Iris pigment epithelial cell (primary cell): ENCODE measurements at places on chromosomes 16 and 17.

DNA sequence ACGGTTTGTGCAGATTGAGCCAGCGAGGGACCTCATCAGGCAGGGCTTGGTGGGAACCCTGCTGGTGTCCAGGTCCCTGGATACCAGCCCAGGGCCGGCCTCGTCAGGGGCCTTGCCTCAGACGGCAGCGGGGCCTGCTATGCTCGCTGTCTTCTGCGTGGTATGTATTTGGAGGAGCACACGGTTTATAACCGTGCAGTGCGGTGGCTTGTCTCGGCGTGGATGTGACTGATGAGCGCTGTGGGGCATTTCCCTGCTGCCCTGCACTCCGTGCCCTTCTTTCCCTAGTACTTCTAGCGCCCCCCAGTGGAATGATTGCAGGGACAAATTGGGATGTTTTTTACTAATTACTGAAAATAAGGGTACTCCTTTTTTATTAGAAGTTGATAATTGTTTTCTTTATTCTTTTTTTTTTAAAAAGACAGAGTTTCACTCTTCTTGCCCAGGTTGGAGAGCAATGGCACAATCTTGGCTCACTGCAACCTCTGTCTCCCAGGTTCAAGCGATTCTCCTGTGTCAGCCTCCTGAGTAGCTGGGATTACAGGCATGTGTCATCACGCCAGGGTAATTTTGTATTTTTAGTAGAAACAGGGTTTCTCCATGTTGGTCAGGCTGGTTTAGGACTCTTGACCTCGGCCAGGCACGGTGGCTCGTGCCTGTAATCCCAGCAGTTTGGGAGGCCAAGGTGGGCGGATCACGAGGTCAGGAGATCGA, 15.3 kb downstream of the TBCD start:
- peak; percentile 56 for DNase-seq

DNA sequence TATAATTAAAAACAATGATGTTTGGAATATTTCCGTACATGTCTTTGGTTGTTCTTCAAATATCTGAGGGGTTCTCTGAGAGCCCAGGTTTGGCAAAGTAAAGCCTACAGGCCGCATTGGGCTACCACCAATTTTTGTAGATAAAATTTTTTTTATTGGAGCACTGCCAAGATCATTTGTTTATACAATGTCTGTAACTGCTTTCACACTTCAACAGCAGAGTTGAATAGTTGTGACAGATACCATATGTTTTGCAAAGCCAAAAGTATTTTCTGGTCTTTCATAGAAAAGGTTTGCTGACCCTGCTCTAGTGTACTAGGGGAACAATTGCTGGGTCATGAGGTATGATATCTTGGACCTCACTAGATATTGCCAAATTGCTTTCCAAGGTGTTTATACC, 10.5 kb downstream of the PPM1D start:
- DNase-seq = peak; percentile 33

GRCh38 chr17:13044572-13045065, 26.8 kb upstream of the ELAC2 start:
- DNase-seq = no peak

GRCh38 chr17:82228842-82229697, at the start of gene SLC16A3:
Gene SLC16A3, plus strand, starts transcription at chr17:82229042. Its CDS starts 6,967 bp downstream, at chr17:82236009.
- DNase-seq = peak; percentile 77

DNA sequence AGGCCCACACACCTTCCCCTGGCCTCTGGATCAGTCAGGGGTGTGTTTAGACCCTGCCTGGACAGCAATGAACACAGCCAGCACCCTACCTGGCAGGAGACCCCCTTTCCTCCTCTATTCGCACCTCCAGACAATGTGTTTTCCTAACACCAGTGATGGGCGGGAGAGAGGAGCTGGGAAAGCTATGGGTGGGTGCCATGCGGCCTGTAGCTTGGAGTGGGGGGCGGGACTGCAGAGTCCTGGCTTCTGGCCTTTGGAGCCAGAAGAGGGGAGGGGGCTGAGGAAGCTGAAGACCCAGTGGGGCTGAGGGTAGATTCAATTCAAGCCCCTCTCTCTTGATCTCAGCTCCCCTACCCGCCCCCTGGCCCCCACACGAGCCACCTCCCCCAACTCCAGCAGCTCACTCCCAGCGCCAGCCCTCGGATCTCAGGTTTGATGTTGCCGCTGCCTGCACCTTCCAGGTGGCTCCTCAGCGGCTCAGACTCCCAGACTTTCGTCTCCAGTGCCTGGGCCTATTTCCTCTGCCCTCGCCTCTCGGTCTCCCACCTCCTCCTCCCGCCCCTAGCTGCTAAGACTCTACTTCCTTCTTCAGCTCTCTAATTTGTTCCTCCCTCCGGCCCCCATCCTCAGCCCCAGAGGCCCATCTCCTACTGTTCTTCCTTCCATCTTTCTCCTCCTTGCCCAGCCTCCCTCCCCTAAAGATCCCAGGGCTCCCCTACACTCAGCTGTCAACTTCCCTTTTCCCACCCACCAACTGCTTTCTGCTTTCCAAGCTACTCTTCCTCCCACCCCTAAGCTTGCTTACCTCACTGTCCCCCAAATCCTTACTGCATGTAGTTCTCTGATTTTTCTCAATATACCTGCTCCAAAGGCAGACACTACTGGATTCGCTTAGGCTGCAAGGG, 6.8 kb upstream of the SP6 start:
- no peak for DNase-seq

DNA sequence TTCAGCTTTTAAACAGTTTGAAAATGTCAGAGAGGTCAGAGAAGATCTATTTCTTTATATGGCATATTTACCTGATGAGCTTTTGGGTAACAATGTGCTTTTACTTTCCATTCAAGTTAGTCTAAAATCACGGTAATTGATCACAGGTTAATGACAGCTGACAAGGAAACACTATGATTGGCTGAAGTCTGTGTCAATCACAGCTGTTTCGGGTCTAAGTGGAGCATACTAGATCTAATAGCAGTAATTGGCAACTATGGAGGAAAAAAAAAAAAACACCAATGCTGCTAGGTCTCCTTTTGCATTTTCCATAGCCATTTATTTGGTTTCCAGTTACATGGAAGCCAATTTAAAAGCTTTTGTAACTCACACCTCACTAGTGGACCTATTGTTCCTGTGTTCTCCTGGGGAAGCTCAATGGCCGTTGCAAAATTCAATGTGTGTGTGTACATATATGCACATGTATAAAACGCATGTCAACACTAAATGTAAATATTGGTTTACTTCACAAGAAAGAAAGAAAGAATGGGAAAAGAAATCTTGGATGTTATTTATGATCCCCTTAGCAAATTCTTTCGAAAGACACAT, 568.3 kb upstream of the ZFHX3 start:
- no peak for DNase-seq

DNA sequence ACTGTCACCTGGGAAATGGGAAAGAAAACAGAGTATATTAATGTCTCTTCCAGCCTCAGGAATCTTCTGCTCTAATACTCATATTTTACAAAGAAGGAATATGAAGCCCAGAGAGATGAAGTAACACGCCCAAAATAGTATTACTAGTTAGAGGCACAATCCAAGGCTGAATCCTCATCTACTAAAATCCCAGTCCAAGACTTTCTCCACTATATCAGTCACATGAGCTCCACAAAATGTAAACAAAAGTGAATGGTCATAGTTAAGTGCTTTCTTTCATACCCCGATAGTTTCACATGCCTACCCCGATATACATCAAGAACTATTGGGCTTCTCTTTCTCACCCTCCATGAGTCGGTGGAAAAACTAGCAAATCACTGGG, 965 bp downstream of the INTS2 start:
- DNase-seq = peak; percentile 55

- peak; percentile 91 for DNase-seq
Observed at GRCh38 chr16:27253526-27253930, 15.0 kb downstream of the NSMCE1 start.

- no peak for DNase-seq
Observed at GRCh38 chr16:73016488-73016830, 31.5 kb downstream of the ZFHX3 start.

GRCh38 chr16:30351586-30352419, 3.3 kb downstream of the CD2BP2 start:
- peak; percentile 89 for DNase-seq

DNA sequence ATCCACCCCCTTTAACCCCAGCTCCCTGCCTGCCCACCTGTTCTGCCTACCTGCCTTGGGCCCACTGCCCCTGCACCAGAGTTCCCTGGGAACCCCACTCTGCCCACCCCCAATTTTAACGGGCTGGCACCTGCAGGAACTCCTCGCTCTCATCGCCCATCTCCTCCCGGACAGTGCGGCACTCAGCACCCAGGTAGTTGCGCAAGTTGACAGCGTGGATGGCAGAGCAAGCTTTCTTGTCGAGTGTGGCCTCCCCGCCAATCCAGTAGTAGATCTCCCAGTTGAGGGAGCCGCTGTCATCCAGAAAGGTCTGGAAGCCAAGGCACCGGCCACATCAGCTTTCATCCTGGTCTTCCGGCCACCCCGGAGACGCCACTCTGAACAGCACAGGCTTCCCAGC, 7.8 kb downstream of the FLII start:
- DNase-seq = no peak

GRCh38 chr16:75236232-75236631, 15.2 kb downstream of the BCAR1 start:
- DNase-seq = no peak

- no peak for DNase-seq
Observed at GRCh38 chr17:17315142-17315821, 12.1 kb downstream of the NT5M start.

DNA sequence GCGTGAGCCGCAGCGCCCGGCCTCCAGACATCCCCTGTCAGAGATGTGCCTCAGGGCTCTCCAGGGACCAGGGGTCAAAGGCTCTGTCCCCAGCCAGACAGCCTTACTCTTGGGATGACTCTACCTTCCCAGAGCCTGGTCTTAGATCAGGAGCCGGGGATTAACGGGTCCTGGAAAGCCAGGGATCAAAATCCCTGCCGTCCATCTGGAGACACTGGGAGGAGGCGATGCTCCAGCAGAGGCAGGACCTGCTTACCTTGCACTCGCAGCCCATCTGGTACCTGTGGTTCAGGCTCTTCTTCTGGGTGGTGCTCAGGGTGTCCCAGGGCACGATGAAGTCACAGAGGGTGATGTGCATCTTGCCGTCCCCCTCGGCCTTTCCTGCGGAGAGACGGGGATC, 16.7 kb upstream of the USP36 start:
- no peak for DNase-seq

- no peak for DNase-seq
Observed at GRCh38 chr17:65901394-65901793, 290.5 kb downstream of the CEP112 start.

DNA sequence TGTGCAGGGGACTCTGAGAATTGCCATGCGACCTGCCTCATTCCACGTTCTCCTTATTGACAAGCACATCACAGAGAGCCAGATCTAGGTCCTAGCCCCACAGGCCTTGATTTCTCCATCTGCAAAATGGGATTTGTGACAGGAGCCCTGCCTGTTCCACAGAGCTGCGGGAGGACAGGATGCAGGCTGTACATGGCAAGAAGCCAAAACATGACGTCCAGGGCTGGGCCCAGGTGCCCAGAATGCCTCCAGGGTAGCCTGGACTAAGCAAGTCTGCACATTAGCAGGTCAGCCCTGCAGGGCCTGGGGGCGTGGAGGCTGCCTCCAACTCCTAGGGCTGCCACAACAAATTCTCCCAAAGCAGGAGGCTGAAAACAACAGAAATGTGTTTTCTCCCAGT, 235.7 kb upstream of the SDK2 start:
- no peak for DNase-seq

- no peak for DNase-seq
Observed at GRCh38 chr16:67146523-67147357, 4.1 kb downstream of the B3GNT9 start.

GRCh38 chr17:51014129-51014528, 106.5 kb downstream of the SPAG9 start:
- DNase-seq = no peak

GRCh38 chr16:83967091-83967490, 953 bp upstream of the NECAB2 start:
- no peak for DNase-seq

DNA sequence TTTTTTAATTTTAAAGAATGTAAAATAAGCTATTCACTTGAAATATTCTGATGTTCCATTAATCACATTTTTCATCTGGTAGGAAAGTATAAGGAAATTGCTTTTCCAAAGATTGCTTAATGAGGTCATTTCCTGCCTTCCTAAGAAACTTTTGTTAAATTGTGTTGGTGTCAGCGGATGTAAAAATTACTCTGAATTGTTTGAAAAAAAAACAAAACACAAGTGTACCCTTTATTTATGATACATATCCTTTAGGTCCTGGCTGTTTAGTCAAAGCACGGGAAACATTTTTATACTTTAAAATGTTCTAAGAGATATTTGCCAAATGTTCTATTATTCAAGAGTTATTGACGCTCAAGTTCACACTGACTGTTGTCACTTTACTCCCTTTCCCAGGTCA, 1357.4 kb upstream of the GOT2 start:
- no peak for DNase-seq

- DNase-seq = no peak
Observed at GRCh38 chr16:85994492-85995490, 95.8 kb downstream of the IRF8 start.

DNA sequence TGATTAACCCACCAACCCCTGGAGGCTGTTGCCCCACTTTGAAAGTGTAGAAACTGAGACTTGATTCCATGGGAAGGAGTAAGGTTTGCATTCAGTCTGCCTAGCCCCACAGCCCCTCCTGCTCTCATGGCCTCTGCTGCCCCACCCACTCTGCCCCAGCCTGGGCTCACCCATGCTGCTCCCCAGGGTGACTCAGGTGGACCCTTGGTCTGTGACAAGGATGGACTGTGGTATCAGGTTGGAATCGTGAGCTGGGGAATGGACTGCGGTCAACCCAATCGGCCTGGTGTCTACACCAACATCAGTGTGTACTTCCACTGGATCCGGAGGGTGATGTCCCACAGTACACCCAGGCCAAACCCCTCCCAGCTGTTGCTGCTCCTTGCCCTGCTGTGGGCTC, 6.5 kb downstream of the PRSS41 start:
- DNase-seq = no peak

DNA sequence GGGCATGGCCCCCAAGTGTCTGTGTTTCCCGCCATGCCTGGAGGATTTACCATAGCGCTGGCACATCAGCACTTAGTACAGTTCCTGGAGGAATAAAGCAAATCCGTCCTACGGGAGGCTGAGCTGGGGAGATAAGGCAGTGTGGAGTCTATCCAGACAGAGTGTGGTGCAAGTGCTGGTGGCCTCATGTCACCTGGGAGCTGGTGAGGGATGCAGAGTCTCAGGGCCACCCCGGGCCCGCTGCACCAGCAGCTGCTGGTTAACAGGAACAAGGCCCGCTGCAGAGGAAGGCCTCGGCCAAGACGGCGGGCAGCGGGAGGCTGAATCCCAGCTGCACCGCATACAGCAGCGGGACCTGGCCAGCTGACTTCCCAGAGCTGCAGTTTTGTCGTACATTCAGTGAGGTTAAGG, 57.3 kb upstream of the CDC42EP4 start:
- DNase-seq = no peak

- peak; percentile 57 for DNase-seq
Observed at GRCh38 chr17:850851-851763, 69.0 kb downstream of the MRM3 start.

DNA sequence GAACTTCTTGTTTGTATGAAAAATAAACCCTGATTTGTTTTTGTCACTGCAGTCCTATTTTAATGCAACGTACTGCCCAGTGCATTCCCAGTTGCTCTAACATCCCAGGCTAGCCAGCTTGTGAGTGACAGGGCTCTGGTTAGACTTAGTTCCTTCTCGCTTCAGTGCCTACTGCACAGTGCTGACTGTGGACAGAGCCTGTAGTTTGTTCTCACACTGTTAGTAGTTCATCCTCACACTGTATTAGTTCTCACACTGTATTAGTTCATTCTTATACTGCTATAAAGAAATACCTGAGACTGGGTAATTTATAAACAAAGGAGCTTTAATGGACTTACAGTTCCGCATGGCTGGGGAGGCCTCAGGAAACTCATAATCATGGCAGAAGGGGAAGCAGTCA, 116.6 kb upstream of the SALL1 start:
- no peak for DNase-seq

GRCh38 chr17:39212195-39212810, 12.2 kb downstream of the RPL19 start:
- no peak for DNase-seq
